ENCODE measurements at places on chromosomes 16 and 17.

DNA sequence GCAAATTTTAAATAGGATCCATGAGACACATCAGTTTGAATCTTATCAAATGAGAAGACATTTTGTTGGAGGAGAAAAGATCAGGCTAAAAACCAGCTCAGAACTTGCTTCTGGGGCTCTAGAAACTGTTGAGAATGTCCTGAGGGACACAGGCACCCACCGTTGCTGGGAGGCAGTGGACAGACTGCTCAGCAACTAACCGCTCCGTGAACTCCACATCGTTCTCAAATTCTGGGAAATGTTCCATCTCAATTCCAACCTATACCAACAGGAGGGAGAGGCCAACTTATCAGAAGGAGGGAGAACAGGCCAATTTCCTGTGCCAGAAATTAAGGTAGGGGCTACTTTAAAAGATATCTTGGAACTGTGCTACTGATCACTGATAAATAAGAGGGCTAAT is 8.3 kb downstream of the TAT start:
- DNase-seq = no peak

- peak; percentile 92 for DNase-seq
Observed at GRCh38 chr17:79038545-79039135, 14.7 kb downstream of the C1QTNF1 start.

- DNase-seq = no peak
Observed at GRCh38 chr16:18855196-18855595, 53.8 kb upstream of the ARL6IP1 start.

- DNase-seq = no peak
Observed at GRCh38 chr16:8929086-8929748, 34.5 kb downstream of the USP7 start.

- peak; percentile 90 for DNase-seq
Observed at GRCh38 chr17:47862621-47863440, 11.9 kb upstream of the SP6 start.

DNA sequence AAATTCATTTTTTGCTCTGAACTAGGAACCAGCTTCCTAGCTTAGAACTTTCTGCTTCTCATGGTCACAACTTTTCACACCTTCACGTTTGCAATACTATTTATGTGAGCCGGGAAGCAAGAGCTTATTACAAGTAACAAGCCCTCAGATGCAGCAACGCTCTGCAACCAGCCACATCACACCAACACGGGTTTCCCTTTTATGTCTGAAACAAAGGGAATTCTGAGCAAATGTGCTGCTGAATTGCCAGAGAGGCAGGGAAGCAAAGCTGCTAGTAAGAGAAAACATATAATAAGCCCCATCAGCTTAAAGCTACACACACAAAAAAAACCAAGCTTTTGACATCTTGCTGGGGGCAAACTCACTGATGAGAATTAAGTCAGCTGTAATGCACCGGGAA is 122.2 kb downstream of the SLC39A11 start:
- no peak for DNase-seq

- DNase-seq = peak; percentile 80
Observed at GRCh38 chr17:41773190-41773588, 13.3 kb downstream of the JUP start.

- DNase-seq = no peak
Observed at GRCh38 chr16:12422233-12422632, 381.5 kb downstream of the CPPED1 start.

DNA sequence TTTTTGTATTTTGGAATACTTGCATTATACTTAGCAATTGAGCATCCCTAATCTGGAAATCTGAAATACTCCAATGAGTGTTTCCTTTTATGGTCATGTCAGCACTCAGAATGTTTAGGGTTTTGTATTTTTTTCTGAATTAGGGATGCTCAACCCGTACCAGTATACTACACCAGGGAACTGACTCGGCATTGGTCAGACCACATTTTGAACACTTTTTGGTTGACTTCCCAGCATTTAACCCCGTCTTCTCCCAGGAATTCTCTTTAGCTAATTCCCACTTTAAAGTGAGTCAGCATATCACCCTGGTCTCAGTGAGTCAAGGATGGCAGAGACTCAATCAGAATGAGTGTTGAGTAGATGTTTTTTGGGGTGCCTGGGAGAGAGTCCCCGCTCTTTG is 177.9 kb downstream of the SPECC1 start:
- peak; percentile 53 for DNase-seq

DNA sequence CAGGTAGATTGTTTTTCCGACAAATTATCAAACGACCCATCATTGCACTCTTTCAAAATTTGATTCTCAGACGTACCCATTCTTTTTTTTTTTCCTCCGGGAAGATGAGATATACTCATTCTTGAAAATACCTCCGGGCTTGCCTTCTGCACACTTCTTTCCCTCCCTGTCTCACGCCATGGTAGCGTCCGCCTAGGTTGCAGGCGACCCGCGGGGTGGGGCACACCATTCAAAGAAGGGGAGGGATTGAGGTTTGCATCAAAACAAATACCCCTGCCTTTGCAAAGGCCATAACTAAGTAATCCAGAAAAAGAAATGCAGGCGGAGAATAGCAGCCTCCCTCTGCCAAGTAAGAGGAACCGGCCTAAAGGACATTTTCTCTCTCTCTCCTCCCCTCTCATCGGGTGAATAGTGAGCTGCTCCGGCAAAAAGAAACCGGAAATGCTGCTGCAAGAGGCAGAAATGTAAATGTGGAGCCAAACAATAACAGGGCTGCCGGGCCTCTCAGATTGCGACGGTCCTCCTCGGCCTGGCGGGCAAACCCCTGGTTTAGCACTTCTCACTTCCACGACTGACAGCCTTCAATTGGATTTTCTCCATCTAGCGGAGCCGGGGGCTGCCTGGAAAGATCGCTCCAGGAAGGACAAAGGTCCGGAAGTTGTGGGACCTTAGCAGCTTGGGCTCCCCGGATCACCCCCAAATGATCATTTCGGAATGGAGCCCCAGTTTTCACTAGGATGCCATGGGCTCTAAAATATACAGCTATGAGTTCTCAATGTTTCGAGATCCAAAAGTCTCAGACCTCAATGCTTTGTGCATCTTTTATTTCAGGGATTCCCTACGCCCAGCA is 843 bp downstream of the TP53 start:
- DNase-seq = peak; percentile 89

DNA sequence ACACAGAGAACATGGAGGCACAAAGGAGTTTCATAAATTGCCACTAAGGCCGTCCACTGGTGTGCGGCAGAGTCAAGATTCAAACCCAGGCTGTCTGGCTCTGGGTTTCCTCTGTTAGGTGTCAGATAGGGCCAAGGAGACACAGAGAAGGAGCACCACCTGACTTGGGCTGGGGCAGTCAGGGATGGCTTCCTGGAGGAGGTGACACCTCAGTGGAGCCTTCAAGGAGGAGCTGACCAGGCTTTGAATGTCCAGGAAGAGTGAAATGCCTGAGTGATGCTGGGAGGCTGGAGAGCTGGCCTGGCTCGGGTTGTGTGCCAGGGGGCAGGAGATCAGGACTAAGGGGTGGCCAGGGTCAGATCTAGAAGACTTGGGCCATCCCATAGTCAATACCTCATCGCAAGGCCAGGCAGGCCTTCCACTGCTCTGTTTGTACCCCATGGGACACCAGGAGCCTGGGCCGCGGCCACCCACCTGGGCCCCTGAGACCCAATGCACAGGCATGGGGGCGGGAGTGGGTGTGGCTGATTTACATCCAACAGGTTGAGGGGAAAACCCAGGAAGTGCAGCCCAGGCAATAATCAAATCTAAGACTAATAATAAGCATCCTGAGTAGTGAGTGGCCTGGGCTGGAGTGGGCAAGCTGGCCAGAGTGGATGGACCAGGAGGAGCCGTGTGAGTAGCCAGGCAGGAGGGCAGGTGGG is 73.7 kb downstream of the USP22 start:
- no peak for DNase-seq

- DNase-seq = no peak
Observed at GRCh38 chr17:74769856-74770497, 6.2 kb downstream of the NAT9 start.

DNA sequence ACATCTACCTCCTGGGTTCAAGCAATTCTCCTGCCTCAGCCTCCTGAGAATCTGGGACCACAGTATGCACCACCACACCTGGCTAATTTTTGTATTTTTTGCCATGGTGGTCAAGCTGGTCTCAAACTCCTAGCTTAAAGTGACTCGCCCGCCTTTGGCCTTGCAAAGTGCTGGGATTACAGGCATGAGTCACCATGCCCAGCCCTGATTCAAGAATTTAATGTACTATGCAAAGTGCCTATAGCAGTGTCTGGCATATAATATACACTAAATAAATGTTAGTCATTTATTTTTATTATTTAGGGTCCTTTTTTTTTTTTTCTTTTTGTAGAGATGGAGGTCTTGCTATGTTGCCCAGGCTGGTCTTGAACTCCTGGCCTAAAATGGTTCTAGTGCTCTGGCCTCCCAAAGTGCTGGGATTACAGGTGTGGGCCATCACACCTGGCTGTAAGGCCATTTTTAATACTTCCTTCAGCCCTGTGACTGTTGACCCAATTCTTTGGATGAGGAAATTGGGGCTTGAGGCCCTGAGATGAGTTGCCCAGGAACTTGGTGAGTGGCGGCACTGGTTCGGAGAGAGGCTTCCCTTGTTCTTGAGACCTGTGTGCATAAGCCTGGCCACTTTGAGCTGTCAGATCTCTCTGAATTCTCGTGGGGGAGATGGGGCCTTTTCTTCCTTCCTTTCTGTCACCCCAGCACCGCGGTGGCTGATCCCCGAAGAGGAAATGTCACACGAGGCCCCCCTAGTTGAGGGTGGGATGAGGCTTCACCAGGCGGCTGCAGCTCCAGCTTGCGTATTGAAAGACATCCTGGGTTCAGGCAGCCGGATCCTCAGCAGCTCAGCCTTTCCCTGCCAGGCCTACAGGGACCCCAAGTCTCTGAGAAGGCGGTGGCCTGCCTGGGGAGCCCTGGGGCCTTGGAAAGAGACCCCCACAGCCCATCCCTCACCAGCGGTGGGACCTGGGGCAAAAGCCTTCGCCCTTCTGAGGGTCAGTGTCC is 38.7 kb downstream of the LAT start:
- no peak for DNase-seq

DNA sequence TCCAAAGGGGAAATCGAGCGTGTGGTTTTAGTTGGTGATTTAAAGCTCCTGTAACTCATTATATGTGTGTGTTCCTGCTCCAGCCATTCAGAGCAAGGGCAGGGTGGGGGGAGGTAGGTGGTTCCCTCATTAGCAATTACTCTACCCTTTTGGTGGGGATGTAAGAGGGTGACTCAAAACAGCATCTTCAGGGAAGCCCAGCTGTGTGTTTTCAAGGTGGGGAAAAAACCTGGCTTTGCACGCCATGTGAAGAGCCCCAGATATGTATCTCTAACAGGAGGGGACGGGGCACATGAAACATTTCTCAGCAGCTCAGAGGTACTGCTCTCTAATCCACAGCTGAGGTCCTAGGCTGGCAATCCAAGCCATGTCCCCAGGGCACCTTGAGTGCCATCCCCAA is 241.3 kb upstream of the ZFHX3 start:
- peak; percentile 17 for DNase-seq

DNA sequence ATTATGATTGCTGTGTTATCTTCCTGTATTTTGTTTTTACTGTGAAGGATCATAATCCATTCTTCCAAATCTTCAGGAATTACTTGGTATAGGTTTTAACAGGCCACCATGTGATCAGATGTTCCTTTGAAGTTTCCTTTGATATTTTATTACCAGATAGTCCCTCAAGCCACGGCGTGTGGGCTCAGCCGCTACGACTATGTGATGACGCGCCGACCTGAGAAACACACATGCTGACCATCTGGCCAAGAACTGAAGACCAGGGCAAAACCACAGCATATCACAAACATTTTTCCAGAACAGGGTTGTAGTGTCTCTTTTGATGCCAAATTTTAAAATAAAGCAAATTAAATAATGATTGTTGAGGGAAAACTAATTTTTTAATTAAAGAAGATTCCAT is 47.3 kb downstream of the ZCCHC14 start:
- DNase-seq = peak; percentile 57

DNA sequence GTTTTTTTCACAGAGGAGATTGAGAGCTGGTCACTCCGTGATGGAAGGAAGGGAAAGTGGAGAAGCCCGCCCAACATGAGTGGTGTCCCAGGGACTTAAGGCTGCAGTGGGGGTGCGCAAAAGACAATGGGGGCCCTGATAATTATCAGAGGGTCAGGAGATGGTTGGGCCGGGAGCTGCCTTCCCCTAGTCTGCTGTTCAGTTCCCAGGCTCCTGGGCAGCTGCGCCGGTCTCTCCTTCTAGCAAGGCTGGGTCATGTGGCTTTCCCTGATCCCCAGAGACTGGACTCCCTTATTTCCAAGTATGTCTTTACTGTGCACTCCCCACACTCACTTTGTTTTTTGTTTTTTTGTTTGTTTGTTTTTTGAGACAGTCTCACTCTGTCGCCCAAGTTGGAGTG is 16.2 kb downstream of the CYGB start:
- DNase-seq = no peak

GRCh38 chr16:64830653-64831052 is 291.2 kb downstream of the CDH11 start:
- peak; percentile 26 for DNase-seq

DNA sequence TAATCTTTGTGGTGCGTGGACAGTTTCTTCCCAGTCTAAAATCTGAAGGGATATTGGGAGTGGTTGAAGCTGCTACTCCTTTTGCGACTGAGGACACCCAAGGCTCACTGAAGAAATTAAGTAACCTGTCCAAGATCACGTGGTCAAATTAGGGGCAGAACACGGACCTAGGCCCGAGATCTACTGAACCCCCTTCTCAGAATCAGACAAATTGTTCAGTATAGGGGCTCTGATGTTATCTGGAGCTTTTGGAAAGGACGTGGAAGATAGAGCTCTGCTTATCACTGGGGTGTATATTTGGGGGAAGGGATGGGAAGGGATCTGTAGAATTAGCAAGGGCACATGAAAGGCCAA is 857 bp downstream of the TANGO6 start:
- DNase-seq = no peak

- no peak for DNase-seq
Observed at GRCh38 chr17:79932451-79933306, 93.4 kb upstream of the CBX4 start.

DNA sequence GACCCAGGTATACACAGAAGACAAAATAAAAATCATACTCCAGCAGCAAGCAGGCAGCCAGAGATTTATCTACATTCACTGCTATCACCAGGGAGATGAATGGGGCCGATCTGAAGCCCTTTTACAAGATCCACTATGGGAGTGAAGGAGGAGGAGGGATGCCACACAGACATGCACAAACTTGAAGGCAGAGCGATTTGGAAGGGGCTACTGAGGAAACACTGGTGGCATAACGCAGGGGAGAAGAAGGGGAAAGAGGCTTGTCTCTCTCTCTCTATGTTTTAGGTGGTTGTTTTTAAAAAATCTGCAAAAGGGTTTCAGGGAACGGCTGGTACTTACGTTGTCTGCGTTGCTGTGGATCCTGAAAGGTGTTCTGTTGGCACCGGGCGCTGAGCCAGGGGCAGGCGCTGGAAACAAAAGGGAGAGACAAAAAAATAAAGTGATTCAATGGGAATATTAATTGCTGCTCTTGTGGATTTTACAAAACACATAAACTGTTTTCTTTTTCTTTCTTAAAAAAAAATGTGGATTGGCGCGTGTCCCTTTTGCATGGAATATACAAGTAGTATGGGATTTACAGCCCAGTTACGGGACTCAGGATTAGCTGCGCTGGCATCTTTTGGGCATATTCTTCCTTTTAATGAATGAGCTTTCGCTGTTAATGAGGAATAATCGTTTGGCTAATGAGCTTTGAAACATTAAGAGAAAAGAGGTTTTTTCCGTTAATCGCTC is 255.3 kb upstream of the PMFBP1 start:
- DNase-seq = no peak

GRCh38 chr16:52677501-52677900 is 130.6 kb upstream of the TOX3 start:
- no peak for DNase-seq

- no peak for DNase-seq
Observed at GRCh38 chr16:2469399-2470233, 1.5 kb upstream of the NTN3 start.

Measured in fibroblast of skin of right biceps (primary cell).